Cerebellar nuclear complex (tissue), 1 donor: ENCODE measurements at places on chromosomes 7 and 10.

- DNase-seq: no peak
Observed at GRCh38 chr10:104650072-104650471, 9.0 kb downstream of the SORCS3 start.

DNA sequence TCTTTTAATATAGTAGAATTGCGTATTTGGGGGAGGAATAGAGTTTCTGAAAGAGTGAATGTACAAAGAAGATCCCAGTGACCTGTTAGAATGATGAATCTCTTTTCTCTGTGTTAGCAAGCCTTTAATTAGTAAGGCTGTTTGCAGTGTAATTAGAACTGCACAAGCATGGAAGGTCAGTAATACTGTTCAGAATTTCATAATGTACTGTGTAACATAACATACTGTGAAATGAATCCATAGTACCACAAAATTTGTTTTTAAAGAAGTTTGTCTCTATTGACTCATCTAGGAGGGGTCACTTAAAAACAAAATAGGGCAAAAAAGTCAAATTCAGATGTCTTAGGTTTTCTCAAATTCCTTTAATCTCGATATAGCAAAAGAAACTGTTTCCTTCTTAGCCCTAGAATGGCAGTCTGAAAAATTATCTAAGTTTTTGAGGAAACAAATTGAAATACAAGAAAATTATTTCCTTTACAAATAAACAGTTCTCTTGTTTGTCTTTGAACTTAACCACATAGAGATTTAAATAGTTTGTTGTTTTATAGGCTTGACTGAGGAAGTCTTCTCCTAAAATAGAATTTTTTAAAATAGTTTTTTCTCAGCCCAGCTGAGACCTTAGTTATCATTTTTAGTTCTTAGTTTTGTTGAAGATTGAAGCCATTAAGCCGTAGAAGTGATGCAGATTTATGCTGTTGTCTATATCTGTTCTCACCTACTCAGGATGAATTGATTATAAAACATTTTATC lies 12.5 kb downstream of the ADK start:
- DNase-seq: no peak

GRCh38 chr10:110041479-110041829 lies 33.7 kb downstream of the ADD3 start:
- DNase-seq: no peak

GRCh38 chr10:51698473-51699063 lies 827 bp downstream of the CSTF2T start:
- DNase-seq: no peak

DNA sequence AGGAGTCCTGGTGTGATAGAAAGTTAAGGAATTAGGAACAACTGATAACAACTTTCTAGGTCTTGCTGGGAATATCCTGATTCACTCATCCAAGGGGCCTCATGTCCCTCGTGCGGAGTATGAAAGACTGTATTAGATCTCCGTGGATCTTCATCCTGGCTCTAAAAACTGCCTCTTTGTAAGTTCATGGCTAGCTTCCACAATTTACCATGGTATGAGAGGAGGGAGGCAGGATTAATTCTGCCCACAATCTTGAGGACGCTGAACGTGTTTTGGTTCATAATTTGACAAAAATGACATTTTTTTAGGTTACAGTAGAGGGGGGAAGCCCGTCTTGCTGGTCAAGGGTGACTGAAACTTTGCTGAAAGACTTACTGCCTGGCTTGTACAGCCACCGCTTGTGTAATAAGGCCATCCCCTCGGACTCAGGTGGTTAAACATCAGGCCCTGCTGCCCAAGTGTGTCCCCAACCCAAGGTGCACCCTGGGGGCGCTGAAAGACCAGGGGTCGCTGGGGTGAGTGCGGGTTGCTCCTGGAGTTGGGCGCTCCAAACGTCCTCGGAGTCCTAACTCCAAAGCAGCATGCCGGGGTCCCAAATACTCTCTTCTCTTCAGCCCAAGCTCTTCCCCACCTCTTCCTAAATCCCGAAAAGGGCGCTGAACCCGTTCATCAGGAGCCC lies 733 bp downstream of the HIBADH start:
- DNase-seq: no peak

- DNase-seq: no peak
Observed at GRCh38 chr10:109616359-109616980, 306.8 kb downstream of the XPNPEP1 start.

- DNase-seq: no peak
Observed at GRCh38 chr7:42254217-42254616, 17.2 kb upstream of the GLI3 start.

DNA sequence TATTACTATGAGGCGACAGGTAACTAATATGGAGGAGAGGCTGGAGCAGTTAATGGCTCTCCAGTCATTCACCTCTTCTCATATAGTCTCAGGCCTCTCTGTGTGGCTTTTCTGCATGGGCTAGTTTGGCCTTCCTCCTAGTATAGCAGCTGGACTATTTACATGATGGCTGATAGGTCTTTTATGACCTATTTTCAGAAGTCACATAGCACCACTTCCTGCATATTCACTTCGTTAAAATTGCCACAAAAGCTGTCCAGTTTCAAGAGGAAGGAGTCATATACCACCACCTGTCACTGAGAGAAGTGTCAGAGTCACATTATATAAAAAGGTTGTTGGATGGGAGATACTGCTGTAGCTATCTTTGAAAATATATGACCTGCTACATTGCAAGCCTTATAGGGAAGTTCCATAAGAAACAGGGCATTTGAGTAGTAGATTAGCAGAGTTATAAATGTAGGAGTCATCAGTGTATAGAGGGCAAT lies 8.0 kb upstream of the DMTF1 start:
- DNase-seq: no peak

DNA sequence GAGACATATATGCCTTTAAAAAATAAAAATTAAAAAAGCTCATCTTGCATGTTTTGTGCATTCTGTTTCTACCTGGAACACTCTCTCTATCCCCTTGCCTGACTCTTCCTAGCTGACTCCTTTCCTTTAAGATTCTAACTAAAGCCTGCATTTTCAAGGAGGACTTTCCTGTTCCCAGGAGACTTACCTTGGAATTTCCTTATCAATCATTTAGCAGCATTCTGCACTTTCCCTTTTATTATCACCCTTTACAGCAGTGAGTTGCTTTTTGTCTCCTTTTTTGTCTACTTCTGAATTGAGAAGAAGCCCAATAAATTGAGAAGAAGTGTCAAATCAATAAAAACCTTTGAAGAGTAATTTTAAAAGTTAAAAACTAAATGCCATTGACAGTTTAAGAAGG lies 142.2 kb upstream of the TMEM196 start:
- no peak for DNase-seq

DNA sequence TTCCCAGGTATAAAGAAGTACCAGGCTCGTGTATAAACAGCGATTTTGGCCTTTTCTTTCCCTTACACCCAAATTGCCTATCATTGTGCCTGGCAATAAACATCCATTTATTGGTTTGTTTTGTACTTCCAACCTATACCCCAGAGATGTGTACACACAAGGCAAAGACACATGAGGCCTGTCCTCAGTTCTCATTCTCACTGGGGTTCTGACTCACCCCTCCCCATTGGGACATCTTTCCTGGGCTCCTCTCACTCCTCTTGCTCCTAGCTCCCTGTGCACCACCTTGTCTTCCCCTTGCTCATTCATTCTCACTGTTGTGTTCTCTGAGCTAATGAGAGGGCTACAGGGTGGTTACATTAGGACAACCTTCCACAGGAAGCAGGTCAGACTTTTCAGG lies 240.7 kb downstream of the ANK3 start:
- no peak for DNase-seq

- no peak for DNase-seq
Observed at GRCh38 chr10:77806511-77807157, 119.9 kb downstream of the DLG5 start.

DNA sequence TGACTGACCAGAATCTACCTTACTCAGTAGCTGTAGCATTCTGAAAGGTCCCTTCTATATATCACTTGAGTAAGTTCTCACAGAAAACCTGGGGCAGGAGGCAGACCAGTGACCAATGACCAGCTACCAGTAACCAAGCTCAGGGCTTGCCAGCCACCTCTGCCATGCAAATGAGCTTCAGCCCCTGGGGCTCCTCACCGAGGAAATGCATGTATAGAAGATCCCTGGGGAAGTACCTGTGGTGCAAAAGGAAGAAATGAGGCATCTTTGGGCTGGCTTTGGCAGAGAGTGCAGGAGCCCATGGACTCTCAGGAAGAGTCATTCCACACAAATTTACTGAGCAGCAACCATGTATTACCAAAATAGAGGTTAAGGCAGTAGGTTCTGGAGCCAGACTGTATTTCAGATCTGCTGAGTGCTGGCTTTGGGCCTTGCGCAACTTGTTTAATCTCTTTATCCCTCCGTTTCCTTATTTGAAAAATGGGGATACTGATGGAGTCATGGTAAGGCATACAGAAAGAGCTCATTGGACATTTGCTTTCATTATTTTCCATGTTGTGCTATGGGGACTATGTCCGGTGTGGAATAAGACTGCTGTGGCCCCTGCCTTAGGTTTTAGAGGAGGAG lies 41.1 kb upstream of the FAM204A start:
- DNase-seq: no peak

DNA sequence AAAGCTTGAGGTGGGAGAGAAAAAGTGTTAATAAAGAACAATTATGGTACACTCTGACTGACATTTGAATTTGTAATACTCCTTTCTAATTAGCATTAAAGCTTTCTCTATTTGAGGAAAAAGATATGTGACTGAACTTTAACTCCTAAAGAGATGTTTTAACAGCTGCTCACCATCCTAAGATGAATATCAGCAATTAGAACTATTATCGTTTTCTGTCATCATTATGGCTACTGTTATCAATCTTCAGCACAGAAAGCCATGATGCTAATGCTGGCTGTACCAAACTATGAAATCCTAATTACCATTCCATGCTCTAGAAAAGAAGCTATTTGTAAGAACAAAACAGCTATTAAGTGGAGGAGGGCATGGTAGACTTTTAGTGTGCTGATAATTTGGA lies 228.8 kb upstream of the CSTF2T start:
- no peak for DNase-seq

- DNase-seq: no peak
Observed at GRCh38 chr10:113983552-113983951, 60.1 kb upstream of the ADRB1 start.

DNA sequence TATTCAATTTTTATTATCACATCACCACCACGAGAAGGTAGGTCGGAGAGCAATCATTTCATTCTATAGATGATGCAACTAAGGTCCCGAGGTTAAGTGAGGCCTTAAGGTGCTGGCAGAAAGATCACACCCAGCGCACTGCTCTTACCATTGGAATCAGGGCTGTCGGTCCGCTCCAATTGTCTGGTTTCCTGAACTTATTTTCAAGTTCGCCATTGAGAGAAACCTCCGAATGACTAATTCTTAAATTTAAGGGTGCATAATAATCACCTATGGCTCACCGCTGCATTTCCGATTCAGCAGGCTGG lies 625 bp upstream of the GSTO2 start:
- DNase-seq: no peak

DNA sequence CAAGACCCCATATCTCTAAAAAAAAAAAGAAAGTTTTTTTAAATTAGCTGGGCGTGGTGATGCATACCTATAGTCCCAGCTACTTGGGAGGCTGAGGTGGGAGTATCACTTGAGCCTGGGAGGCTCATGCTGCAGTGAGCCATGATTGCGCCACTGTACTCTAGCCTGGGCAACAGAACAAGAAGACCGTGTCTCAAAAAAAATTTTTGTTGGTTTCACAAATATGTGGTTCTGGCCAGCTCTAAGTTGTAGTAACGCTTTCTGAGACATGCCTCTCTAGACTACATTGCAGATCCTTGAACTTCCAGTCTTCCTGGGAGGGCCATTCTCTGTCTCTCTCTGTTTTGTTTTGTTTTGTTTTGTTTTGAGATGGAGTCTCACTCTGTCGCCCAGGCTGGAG lies 24.6 kb upstream of the RHBDD2 start:
- no peak for DNase-seq

DNA sequence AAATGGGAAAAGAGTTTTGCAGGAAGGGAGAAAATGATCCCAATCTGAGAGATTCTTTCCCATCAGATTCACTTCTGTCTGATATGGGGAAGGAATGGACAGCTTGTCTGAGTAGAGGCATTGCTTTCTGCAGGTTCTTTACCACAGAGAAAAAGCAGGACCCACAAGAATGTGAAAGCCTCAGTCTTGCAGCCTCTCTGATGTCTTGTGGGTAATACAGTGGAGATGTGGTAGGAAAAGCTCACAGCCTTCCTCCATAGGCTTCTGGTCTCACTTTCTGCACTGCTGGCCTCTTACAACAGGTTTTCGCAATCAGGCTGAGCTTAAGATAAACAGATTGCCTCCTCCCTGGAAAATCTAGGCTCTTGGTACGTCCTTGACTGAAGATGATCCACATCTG lies 551 bp downstream of the IFIT1 start:
- no peak for DNase-seq

DNA sequence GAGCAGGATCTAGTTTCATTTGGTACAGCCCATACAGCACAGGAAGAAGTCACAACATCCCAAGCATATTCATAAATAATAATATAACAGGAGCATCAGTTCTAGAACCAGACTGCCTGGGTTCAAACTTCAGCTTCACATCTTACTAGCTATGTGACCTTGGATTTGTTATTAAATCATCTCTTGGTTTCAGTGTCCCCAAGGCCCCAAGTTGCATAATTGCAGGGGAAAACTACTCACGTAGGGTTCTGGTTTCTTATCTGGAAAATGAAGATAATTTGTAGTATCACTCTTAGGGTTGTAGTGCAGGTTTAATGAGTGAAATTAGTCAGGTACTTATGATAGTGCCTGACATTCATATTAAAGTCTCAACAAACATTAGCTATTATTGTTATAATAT lies 5.5 kb upstream of the IQUB start:
- no peak for DNase-seq

DNA sequence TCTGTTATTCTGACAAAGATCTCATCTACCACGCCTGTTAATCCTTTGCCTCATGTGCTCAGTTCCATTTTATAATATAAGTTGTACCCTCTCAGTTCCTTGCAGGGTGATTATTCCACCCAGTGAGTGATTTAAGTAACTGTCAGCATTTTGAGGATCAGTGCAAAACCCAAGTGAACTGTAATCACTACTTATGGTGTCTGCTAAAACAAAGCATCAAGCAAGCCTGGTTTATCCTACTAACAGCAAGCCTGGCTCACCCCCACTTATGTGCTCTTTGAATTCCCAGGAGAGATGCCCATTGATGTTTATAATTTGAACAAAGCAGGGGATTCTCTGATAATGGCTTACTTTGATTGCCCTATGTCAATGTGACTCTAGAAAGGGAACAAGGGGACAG lies 186.8 kb upstream of the LRGUK start:
- no peak for DNase-seq

- DNase-seq: no peak
Observed at GRCh38 chr10:119853574-119853973, 19.1 kb downstream of the MCMBP start.

- DNase-seq: no peak
Observed at GRCh38 chr7:44073664-44074348, 8.4 kb upstream of the PGAM2 start.

DNA sequence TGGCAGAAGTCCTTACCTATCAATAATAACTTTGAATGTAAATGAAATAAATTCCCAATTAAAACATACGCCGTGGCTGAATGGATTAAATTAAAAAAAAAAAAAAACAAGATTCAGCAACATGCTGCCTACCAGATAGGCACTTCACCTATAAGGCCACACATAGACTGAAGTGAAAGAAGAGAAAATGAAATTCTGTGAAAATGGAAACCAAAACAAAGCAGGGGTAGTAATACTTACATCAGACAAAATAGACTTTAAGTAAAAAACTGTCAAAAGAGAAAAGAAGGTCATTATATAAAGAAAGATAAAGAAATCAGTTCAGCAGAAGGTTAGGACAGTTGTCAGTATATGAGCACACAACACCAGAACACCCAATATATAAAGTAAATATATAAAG lies 55.3 kb downstream of the TCAF1 start:
- no peak for DNase-seq

GRCh38 chr7:103632972-103633371 lies 187.0 kb upstream of the SLC26A5 start:
- no peak for DNase-seq

- no peak for DNase-seq
Observed at GRCh38 chr10:88392222-88392621, 190.9 kb downstream of the RNLS start.
